ENCODE measurements at places on chromosomes 2 and 18.

- no peak for DNase-seq
Observed at GRCh38 chr2:37769551-37769950, 98.1 kb upstream of the CDC42EP3 start.

DNA sequence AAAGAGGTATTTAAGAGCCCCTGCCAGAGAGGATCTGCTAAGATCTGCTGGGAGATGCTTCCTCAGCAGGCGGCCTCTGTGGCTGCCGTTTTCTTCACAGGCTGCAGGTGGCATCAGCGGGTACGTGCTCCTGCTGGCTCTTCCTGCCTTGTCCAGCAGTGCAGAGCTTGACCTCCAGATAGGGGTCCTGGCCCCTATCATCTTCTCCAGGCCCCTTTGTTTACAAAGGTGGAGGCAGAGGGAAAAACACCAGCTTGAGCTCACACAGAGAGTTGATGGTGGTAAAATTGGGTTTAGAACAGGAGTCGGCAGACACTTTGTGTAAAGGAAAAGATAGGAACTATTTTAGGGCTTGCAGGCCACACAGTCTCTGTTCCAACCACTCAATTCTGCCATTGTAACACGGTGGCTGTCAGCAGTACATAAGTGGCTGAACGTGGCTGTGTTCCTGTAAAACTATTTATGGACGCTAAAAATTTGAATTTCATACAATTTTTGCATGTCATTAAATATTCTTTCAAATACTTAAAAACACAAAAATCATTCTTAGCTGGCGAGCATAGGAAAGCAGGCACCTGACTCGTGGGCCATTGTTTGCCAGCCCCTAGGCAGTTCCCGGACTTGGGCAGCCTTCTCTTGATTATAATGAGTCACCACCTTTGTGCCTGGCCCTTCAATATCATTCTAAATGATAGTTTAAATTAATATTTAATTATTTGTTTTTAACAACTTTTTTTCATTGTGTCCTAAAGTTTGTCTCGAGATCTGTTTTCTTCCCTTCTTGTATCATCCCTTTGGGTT is 98.2 kb upstream of the B3GNT7 start:
- DNase-seq, result peak; percentile 77

GRCh38 chr2:166361351-166362153 is 14.2 kb downstream of the SCN9A start:
- no peak for DNase-seq

DNA sequence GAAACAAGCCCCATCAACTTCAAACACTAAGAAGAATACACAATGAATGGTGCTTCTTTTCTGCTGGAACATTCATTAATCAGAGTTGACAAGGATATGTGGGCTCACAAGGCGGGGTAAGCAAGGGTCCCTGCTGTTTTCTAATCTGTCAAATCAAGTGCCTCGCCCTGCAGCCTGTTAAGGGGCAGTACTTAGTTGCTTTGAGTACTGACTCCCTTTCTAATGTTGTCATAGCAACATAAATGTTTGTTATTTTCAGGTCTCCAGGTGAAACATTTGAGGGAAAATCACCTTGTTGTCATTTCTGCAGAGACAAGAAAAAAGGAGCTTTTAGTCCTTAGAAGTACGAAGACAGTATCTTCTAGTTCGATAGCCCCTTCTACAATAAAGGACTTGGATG is 284.7 kb upstream of the PKDCC start:
- DNase-seq, result no peak

DNA sequence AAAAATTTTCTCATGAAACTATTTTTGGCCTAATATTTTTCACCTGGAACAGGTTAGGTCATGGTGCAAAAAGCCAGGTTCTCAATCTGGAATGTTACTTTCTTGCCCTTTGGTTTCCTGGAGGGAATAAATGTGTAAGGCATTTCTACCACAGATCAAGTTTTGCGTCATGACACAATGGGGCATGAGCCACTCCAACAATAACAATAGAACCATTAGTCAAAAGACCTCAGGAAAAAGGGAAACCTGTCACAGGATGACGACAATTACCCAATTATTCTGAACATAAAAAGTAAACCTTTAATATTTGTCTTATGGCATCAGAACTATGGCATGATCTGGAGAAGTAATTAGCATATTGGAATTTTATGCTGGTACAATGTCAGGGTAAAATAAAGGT is 88.2 kb upstream of the HNRNPA3 start:
- DNase-seq, result no peak

- no peak for DNase-seq
Observed at GRCh38 chr2:64626146-64626809, 27.4 kb downstream of the SERTAD2 start.

DNA sequence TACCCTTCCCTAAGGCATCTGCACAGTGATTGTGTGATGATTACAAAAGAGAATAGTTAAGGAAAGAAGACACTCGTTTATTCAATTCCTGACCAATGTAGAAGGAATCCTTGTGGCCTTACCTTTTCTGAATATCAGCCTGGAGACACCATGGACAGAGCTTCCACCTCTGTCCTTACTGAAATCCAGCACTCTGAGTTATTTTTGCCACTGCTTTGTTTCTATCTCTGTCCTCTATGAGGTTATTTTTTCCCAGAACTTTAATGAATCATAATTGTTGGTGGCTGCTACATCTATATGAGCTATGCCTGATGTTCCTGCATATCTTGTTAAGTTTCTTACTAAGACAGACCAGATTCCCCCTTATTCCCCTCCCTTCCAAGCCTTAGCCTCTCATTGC is 275.1 kb downstream of the SETBP1 start:
- no peak for DNase-seq

DNA sequence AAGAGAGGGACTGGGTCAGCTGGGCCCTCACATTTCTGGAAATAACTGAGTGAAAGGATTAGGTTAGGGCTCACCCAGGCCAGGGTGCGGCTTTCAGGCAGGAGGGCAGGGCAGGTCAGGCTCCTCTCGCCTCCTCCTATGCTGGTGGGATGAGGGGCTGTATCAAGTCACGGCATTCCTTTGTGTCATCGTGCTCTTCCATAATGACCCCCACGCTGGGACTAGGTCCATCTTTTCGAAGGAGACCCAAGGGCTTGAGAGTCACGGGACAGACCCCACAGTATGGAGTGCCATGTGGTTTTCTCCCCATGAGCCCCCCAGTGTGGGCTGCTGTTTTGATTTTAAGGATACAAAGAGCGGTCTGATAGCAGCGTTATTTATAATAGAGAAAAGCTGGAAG is 137.8 kb upstream of the COPS8 start:
- no peak for DNase-seq

- peak; percentile 32 for DNase-seq
Observed at GRCh38 chr2:45651415-45652089, at the start of gene PRKCE. PRKCE (plus strand) TSS chr2:45651675.

DNA sequence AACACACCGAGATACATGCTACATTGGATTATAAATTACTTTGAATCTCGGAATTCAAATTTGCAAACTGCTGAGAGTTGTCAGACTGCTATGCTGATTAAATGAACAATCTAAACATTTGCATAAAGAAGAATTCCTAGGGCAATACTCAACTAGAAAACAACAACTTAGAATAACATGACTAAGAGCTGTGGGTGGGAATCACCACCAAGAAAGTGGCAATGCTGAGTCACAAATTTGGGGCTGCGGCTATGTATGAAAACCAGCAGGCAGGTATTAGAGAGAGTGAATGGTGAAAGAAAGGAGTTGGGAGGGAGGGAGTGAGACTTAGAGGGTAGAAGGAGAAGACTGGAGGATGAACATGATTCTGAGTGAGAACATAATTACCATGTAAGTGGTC is 559.5 kb downstream of the PIK3C3 start:
- DNase-seq, result no peak

GRCh38 chr2:129673234-129673633 is 306.2 kb upstream of the RAB6C start:
- DNase-seq, result no peak

DNA sequence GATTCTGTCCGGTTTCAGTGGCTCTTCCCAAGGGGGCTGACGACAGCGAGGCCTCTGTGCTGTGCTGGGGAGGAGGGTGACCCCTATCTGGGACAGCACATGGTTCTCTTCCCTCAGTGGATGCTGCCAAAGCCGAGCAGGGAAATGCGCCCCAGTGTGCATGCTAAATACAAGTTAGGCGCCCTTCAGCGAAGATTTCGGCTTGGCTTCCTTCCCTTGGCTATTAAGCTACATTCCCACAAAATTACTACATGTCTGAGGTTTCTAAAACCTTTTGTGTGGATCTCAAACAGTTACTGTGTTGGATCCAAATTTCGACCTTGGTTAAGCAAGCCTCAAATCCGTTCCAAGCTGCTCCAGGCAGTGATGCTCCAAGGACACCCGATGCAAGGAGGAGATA is 440.3 kb downstream of the NRXN1 start:
- no peak for DNase-seq

DNA sequence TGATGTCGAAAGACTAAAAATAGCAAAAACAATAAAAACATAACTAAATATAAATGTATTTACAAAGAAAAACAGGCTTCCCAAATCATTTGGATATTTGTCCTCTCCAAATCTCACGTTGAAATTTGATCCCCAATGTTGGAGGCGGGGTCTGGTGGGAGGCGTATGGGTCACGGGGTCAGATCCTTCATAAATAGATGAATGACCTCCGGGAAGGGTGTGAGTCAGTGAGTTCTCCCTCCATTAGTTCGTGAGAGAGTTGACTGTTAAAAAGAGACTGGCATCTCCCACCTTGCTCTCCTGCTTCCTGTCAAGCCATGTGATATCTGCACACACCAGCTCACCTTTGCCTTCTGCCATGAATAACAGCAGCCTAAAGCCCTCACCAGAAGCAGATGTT is 703.0 kb downstream of the TMEM182 start:
- DNase-seq, result no peak

DNA sequence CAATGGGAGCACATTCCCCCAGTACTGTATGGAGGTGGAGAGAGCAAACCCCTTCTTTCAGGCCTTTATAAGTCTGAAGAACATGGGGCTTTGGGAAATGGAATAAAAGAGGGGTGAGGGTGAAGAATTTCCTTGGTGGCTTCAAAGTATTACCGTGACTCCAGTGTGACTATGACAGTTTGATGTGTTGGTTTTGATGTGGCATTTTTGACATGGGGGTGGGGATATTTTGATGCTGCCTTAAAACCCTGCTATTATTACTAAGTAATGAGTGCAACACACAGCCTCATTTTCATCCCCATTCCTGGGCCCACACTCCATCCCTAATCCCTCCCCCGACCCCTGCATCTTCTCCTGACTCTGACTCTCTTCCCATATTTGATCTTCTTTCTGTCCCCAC is 23.6 kb downstream of the QPCT start:
- no peak for DNase-seq

DNA sequence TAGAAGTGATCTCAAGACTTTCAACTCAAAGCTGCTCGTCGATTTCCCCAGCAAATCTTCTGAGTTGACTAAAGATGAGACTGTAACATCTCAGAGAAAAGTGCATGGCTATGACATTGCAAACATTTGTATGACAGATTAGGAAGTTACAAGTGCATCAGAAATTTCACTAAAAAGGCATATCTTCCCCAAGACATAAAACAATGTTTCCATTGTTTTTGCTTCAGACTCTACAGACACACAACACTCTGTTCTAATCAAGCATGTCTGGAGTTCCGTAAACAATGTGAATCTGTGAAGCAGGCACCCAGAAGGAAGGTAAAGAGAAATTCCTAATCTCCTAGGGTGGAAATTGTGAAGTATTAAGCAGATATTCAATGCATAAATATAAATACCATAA is 144.6 kb upstream of the LYPD1 start:
- DNase-seq, result no peak

- no peak for DNase-seq
Observed at GRCh38 chr18:4077204-4077603, 377.9 kb downstream of the DLGAP1 start.

All from HuH-7 (cell line).